ENCODE measurements at places on chromosomes 3 and 15.

- no peak for DNase-seq
Measured at GRCh38 chr3:190436331-190436730, 13.4 kb downstream of the TMEM207 start.

DNA sequence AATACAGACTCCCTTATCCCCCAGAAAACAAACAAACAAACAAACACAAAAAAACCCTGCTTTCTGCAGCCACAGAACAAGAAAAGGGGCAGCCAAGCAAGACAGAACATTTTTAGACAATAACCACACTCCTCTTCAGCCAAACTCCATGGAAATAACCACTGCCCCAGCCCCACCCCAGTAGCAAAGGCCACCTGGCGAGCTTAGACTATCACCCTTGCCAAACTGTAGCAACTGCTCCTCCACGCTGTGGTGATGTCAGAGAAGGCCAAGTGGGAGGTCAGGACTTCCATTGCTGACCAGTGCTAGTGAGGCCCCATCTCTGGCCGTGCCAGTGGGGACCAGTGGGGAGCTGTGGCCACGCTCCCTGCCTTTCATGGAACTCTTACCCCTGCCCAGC, 60.3 kb upstream of the CHRNA7 start:
- no peak for DNase-seq

GRCh38 chr3:50324351-50325112, 2.0 kb upstream of the HYAL2 start:
- peak; percentile 88 for DNase-seq

- peak; percentile 27 for DNase-seq
Measured at GRCh38 chr3:151816091-151816604, 2.2 kb downstream of the AADAC start.

GRCh38 chr3:177300842-177301241, 103.6 kb upstream of the TBL1XR1 start:
- no peak for DNase-seq

DNA sequence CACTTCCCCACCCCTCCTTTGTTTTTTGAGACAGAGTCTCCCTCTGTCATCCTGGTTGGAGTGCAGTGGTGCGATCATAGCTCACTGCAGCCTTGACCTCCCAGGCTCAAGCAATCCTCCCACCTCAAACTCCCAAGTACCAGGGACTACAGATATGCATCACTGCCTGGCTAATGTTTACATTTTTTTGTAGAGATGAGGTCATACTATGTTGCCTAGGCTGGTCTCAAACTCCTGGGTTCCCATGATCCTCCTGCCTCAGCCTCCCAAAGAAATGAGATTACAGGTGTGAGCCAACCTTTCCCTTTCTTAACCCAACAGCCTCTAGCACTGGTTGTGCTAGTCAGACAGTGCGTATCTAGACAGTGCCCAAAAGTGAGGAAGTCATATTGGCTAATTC, 6.4 kb upstream of the GATM start:
- no peak for DNase-seq

DNA sequence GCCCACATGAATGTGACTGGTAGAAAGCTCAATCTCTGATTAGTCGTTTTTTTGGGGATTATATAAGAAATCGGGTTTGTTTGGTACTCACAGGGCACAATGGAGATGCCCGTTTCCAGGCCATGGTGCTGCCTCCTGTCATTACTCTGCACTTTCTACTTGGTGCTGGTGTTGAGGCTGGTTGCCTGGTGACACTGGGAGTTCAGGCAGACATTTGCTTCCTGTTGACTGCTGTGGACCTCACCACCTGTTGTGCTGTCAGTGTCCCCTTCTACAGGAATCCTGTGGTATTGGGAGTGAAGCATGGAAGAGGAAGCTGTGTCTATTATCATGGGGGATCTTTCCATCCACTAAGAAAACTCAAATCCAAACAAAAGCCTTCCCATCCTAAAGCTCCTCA, 227.2 kb upstream of the TBL1XR1 start:
- no peak for DNase-seq

GRCh38 chr15:49556437-49556836, 64.2 kb downstream of the FAM227B start:
- no peak for DNase-seq

DNA sequence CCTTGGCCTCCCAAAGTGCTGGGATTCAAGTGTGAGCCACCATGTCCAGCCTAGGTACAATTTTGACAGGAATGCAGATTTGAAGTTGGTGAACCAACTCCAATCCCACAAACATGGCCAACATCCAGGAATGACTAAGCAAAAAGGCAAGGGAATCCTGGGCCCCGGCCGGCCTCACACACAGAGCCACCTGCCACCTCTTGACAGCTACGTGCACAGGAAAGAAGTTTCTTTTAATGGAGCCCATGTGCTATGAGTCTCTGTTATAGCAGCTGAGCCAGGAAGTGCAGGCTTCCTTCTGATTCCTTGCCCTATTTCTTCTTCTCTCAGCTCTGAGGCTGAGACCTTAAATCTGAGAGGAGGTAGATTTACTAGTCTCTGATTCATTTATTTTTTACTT, 8.8 kb downstream of the TMEM40 start:
- DNase-seq, result no peak

GRCh38 chr3:76410762-76411281, 625.5 kb upstream of the ZNF717 start:
- DNase-seq, result no peak

- no peak for DNase-seq
Measured at GRCh38 chr3:24608701-24609390, 114.2 kb upstream of the THRB start.

Data from HuH-7 (cell line).